ENCODE measurements at places on chromosomes 11 and 22.

DNA sequence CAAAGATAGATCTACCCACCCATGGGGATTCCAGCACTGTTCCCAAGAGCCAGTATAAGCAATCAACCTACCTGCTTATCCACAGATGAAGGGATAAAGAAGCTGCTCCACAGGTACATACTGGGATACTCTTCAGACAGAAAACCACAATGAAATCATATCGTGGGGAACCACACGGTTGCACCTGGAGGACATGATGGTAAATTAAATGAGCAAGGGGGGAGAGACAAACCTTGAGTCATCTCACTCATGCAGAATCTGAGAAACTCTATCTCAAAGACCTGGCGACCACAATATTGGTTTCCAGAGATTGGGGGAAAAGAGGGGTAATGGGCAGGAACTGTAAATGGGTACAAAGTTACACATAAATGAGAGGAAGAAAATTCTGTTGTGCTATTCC, 14.5 kb downstream of the RGL4 start:
- no peak for DNase-seq

GRCh38 chr11:47914743-47915142, 65.6 kb upstream of the PTPRJ start:
- no peak for DNase-seq

DNA sequence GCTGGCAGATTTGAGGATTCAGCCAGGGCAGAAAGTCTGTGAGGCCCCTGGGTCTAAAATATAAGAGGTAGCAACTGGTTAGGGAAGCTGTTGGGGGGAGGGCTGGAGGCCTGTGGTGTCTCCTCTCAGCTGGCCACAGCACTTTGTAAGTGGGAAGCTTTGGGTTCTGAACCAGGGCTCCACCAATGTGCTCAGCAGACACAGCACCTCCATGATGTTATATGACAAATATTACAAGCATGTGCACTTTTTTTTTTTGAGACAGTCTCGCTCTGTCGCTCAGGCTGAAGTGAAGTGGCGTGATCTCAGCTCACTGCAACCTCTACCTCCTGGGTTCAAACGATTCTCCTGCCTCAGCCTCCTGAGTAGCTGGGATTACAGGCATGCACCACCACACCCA, 8.0 kb downstream of the ARHGAP1 start:
- no peak for DNase-seq

GRCh38 chr11:122717264-122717867, 61.8 kb downstream of the UBASH3B start:
- DNase-seq = no peak

All from hematopoietic multipotent progenitor cell (in vitro differentiated cells).